Naive thymus-derived CD4-positive, alpha-beta T cell (primary cell): ENCODE measurements at places on chromosomes 2 and 18. TPM values are rescaled to one million over a fixed set of nuclear protein-coding genes. Genes with fewer than 3 reads are reported as not detected.

The MFSD2B gene
- 0.08 and 0.22 TPM in 2 replicates for total RNA-seq

The LRATD1 gene
- not detected in 2 replicates for total RNA-seq

The NABP1 gene
- total RNA-seq: 24.5 TPM

The GAREM2 gene
- 4.5 and 6.0 TPM in 2 replicates for total RNA-seq

The SMYD1 gene
- total RNA-seq: not detected in 2 replicates

The ALK gene
- not detected for total RNA-seq

The ABCG8 gene
- not detected for total RNA-seq

The TNP1 gene
- not detected in 2 replicates for total RNA-seq

The TCF4 gene
- total RNA-seq: 21.8 TPM

The STK17B gene
- 513 TPM for total RNA-seq

GRCh38 chr18:79608535-79608934 lies 71.1 kb upstream of the CTDP1 start:
- no peak for DNase-seq
- H3K4me3 ChIP-seq: no peak overlapping the region
- H3K27me3 ChIP-seq: no peaks in the 10 kb centered on the region
- no peaks in the 10 kb centered on the region for H3K36me3 ChIP-seq

DNA sequence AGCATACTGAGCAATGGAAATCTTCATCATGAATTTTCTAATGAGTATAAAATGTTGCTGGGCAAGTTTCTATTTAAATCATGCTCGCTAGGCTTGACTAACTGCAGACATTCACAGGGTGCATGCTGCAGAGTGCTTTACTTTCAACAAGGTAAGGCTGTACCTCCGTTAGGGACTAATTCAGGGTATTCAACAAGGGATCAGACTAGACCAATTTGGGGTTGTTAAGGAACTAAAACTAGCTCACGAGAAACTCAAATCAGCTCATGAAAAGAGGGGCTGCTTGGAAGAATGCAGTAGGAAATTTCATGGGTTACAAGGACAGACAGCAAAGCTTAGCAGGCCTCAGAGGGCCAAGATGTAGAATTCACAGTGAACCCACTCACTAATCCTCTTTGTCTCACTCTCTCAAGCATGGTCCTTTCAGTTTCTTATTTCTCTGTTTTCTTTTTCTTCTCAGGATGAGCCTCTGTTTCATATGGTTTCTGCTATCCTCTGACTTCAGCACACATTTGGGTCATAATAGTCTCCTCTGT lies 2.2 kb downstream of the MYO3B start:
- H3K36me3 ChIP-seq: no peaks in the 10 kb centered on the region
- no peak for DNase-seq
- no peaks in the 10 kb centered on the region for H3K27me3 ChIP-seq
- no peaks in the 10 kb centered on the region for H3K4me1 ChIP-seq
- H3K4me3 ChIP-seq: no peak overlapping the region

DNA sequence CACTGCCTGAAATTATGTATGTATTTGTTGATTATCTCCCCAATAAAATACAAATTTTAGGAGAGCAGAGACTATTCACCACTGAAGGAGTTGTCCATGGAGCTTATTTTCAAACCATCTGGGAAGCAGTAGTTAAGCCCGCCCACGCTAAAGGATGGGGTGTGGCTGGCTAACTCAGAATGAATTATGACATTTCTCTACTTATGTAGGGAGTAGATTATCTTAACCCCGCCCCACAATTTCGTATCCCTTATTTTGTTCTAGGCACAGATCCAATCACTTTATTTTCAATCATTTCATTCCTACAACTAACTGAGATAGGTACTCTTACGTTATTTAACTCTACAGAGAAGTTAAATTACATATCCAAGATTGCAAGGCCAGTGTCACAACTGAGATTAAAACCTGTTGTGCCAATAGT lies 1.4 kb upstream of the LAPTM4A start:
- H3K27me3 ChIP-seq: no peaks in the 10 kb centered on the region
- H3K36me3 ChIP-seq: no peaks in the 10 kb centered on the region
- no peak for DNase-seq
- no peak overlapping the region for H3K27ac ChIP-seq

- H3K27ac ChIP-seq: no peak overlapping the region
- H3K4me3 ChIP-seq: no peak overlapping the region
- H3K36me3 ChIP-seq: peaks cover 17% of the 10 kb centered on the region
- H3K4me1 ChIP-seq: no peaks in the 10 kb centered on the region
- DNase-seq: no peak
- H3K27me3 ChIP-seq: no peaks in the 10 kb centered on the region
Observed at GRCh38 chr2:232793271-232793670, 16.9 kb upstream of the KCNJ13 start.

DNA sequence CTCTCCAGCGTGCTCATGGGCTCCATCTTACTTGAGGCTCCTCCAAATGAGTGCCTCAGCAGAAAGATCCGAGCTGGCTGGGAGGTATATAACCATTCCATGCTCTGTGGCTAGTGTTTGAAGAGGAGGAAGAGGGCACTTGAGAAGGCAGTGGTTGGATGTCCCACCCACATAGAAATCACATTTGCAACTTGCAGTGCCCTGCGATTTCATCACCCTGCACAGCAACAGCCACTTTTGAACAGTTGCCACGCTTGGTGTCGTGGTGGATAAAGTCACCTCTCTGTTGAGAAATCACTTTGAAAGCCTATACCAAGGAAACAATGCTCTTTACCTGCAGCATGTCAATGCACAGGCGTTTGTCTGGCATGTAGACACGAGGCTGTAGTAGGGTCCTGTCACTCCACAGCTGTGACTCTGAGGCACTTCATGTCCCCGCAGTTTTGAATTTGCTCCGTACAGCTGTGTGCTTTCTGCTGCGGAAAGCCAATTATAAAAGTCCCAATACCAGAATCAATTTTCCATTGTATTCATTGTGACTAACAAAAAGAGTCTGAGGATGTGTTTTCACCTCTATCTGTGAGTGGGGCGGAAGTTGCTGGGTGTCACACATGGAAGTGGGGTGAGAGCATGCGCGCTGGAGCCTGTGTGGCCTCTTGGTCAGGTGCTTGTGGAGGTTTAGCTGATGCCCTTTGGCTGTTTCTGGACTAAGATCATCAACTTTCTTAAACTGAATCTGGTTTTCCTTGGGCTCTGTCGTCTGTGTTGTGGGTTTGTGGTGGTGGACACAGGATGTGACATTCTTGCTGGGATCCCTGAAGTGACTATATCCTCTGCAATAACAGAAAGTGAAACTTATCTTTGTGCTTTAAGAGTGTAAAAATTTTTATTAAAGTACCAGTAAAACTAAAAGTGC lies 2.8 kb downstream of the CNDP2 start:
- DNase-seq: peak; percentile 79
- peak overlapping the region; percentile 84 for H3K27ac ChIP-seq
- peak overlapping the region; percentile 72 for H3K4me3 ChIP-seq

GRCh38 chr2:191333911-191334357 lies 88.7 kb downstream of the MYO1B start:
- DNase-seq: no peak
- no peaks in the 10 kb centered on the region for H3K36me3 ChIP-seq
- no peak overlapping the region for H3K27ac ChIP-seq
- H3K4me3 ChIP-seq: no peak overlapping the region

DNA sequence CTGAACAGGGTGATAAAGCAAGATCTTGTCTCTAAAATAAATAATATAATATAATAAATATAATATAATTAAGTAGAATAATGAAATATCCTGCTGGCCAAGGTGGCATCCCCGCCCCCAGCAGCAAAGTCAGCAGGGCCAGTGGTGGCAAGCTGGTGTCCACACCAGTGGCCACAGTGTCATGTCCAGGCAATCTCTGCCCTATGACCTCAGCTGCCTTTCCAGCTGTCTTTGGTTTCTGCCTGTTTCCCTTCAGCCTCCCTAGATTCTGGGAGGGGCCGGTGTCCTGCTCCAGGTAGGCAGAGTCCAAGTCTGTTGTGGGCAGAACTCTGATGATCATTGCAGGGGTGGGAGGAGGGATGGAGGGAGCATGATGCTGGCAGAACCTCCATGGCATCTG lies 16.2 kb upstream of the STEAP3 start:
- DNase-seq: no peak
- H3K4me3 ChIP-seq: no peak overlapping the region
- no peaks in the 10 kb centered on the region for H3K36me3 ChIP-seq
- no peaks in the 10 kb centered on the region for H3K27me3 ChIP-seq

DNA sequence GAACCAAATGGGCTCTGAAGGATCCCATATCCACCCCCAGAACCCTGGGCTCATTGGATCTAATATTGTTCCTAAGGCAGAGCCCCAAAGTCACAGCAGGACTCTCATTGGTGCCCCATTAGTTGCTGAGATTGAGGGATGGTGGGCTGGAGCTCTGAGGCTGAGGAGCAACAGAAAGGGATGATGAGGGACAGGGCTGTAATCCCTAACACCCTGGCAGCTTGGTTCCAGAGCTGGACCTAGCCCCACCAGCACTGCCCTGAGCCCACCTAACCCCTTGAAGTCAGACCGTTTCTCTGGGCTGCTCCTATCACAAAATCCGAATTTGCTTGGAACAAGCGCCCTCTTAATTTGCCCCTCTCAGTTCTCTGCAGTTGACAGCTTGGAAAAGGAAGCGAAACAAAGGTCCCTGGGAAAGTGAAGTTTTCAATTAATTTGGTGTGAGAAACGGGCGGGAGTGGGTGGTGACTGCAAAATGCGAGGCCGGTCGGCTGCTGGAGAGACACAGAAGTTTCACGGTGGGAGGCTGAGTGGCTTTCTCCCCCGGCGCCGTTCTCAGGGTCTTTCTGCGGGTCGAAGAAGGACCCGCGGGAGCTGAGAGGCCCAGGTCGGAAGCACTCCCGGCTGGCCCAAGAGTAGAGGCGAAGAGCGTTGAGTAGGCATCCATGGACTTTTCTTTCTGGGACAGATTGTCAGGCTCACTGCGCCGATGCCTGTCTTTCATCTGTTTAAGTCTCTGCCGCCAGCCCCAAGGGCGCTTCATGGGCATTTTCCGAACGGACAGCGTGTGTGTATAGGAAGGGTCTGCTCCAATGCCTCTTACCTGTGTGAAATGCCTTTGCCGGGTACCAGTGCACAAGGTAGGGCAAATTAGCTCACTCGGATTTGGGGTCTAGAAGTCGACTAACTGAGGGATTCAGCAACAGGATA lies 927 bp upstream of the HOXD13 start:
- H3K4me3 ChIP-seq: no peak overlapping the region
- peaks cover 45% of the 10 kb centered on the region for H3K27me3 ChIP-seq
- no peak overlapping the region for H3K27ac ChIP-seq
- no peak for DNase-seq

DNA sequence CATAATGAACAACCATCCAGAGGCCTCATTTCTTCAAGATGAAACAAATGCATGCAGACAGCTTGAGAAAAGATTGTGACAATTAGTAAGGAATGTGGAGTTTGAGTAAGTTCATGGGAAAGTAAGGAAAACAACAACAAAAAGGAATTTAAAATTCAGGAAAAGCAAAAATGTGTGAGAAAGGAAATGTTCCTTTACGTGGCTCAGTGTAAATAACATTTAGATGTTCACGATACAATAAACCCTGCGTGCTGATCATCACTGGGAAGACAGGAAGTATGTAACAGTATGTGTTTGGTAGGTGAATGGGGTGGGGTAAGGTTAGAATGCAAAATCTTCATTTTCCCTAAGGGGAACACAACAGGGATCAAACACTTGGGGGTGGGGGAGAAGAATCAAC lies 72.7 kb downstream of the TRIP12 start:
- DNase-seq: peak; percentile 33
- H3K4me1 ChIP-seq: peaks cover 36% of the 10 kb centered on the region
- H3K36me3 ChIP-seq: no peaks in the 10 kb centered on the region
- H3K27me3 ChIP-seq: no peaks in the 10 kb centered on the region

DNA sequence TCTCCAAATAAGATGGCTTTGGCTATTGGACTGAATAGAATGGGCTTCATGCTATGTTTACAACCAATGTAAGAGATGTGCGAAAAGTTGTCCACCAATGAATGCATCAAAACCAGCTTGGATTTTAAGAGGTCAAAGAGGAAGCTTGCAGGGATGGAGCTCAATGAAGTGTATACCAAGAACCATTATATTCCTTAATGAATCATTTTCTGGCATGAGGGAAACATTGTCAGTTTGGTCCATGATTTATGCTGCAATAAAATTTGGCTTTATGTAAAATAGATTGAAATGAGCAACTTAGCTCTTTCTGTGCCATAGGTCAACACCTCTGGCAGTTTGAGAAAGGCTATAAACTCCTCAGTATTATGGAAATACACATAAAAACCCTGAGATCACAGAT lies 107.3 kb downstream of the SH3BP4 start:
- no peak overlapping the region for H3K27ac ChIP-seq
- H3K4me3 ChIP-seq: no peak overlapping the region
- no peaks in the 10 kb centered on the region for H3K36me3 ChIP-seq
- no peaks in the 10 kb centered on the region for H3K4me1 ChIP-seq
- no peaks in the 10 kb centered on the region for H3K27me3 ChIP-seq

- no peak overlapping the region for H3K27ac ChIP-seq
- H3K4me1 ChIP-seq: no peaks in the 10 kb centered on the region
- no peaks in the 10 kb centered on the region for H3K27me3 ChIP-seq
- no peak for DNase-seq
- no peaks in the 10 kb centered on the region for H3K36me3 ChIP-seq
- no peak overlapping the region for H3K4me3 ChIP-seq
Observed at GRCh38 chr2:215454519-215455246, 18.8 kb upstream of the FN1 start.

DNA sequence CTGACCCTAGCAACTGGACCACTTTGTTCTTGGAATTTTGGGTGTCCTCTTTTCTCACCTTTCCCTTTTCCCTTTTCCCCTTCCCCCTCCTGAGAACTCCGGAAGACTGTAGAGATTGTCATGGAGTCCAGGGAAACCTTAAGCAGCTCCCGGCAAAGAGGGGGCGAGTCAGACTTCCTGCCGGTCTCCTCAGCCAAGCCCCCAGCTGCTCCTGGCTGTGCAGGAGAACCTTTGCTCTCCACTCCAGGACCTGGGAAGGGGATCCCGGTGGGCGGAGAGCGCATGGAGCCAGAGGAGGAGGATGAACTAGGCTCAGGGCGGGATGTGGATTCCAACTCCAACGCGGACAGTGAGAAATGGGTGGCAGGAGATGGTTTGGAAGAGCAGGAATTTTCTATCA lies 20.5 kb downstream of the SETBP1 start:
- H3K4me1 ChIP-seq: no peaks in the 10 kb centered on the region
- H3K27me3 ChIP-seq: no peaks in the 10 kb centered on the region
- no peaks in the 10 kb centered on the region for H3K36me3 ChIP-seq
- H3K4me3 ChIP-seq: no peak overlapping the region
- DNase-seq: no peak
- no peak overlapping the region for H3K27ac ChIP-seq

- no peaks in the 10 kb centered on the region for H3K4me1 ChIP-seq
- no peak overlapping the region for H3K27ac ChIP-seq
Observed at GRCh38 chr18:80239830-80240229, 7.5 kb downstream of the PARD6G start.

- H3K27ac ChIP-seq: no peak overlapping the region
- DNase-seq: no peak
- H3K4me1 ChIP-seq: no peaks in the 10 kb centered on the region
Observed at GRCh38 chr2:88669482-88670214, 21.8 kb upstream of the RPIA start.

DNA sequence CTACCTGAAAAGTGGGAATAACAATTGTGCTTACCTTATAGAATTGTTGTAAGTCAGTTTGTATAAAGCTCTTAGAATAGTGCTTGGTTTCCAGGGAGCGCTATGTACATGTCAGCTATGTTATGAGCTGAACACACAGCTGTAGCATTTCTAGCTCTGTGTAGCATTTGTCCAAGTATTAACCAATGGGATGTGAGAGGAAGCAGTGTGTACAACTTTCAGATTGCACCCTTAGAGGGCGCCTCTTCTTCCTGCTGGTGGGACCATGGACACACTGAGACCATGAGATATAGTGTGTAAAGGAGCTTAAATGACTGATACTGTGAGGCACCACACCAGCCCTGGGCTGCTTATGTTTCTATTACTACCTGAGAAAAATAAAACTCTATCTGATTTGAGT lies 380.2 kb downstream of the LNPK start:
- no peak overlapping the region for H3K27ac ChIP-seq
- no peaks in the 10 kb centered on the region for H3K36me3 ChIP-seq
- H3K27me3 ChIP-seq: no peaks in the 10 kb centered on the region
- H3K4me3 ChIP-seq: no peak overlapping the region
- no peaks in the 10 kb centered on the region for H3K4me1 ChIP-seq
